ENCODE measurements at places on chromosomes 1 and 21.
A peak's percentile ranks its signal among the peaks of the same experiment; 100 is the strongest.

DNA sequence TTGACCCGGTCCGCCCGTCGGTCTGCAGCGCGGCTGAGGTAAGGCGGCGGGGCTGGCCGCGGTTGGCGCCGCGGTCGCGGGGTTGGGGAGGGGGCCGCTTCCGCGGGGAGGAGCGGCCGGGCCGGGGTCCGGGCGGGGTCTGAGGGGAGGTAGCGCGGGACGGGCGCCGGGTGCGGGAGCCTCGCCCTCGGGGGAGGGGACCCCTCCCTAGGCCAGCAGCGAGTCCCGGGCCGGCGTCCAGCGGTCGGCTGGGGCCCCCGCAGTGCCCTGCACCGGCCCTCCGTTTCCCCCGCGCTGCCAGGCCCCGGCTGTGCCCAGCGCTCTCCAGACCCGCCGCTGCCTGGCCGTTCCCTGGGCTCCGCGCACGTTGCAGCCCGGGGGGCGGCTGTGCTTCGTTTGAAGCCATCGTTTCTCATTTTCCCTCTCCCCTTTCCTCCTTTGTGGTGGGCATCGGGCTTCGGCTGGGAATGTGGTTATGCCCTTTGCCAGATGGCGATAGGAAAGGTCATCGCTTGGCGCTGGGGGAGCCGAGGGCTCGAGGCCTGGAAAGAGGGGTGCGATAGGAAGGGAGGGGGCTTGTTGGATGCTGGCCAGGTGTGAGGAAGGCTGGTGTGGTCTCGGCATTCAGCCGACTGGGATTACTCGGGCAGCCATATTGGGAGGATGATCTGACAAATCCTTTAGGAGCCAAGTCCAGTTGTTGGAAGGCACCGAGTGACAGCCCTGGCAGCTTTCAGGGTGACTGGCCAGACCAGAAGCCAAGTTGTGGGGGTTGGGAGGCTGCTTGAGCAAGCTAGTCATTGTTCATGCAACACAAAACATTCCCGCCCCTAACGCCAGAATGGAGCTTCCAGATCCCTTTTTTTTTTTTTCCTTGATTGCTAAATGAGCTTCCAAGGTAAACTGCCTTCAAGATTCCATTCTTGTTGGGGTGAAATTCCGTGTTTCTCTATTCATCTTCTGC lies 753 bp downstream of the KIF1B start:
- DNase-seq, result peak; percentile 90

DNA sequence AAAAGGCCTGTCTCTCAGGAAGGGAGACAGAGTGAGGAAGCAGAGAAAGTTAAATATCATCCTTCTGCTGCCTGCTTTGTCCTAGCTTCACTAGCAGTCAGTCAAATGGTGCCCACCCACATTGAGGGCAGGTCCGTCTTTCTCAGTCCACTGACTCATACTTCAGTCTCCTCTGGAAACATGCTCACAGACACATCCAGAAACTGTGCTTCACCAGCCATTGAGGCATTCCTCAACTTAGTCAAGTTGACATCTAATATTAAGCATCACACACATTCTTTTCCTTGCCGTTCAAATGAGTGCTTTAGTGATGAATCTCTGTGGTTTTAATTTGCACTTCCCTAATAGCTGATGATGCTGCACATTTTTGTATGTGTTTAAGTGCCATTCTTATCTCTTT lies 777.8 kb upstream of the PRMT6 start:
- DNase-seq, result no peak

DNA sequence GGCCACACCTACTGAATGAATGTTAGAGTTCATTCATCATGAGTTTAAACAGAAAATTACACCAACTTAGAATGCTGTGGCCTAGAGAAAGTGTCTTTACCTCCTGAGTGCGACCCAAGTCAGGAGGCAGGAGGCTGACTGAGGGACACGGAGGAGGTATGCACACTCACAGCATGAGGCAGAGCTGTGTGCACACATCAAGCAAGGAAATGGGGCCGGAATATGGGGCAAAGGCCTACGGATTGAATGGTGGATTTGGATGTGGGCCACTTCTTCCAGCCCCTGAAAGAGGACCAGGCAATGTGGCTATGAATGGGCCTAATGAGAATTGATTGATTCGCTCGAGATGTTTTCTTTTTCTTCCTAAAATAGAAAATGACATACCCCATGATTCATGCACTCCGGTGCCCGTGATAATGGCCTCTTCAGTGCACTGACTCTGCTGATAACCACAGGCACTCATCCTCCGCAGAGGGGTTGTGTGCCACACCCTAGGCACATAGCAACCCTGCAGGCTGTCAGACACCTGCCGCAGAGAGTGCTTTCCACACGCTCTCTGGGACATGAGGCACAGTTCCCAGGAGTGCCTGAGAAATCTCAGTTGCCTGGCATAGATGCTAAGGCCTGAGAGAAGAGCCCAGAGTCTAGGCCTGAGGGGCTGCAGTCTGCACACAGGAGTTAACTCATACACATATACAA lies 155.5 kb downstream of the GLUL start:
- no peak for DNase-seq

GRCh38 chr1:182974506-182975191 lies 21.7 kb upstream of the SHCBP1L start:
- DNase-seq, result no peak

DNA sequence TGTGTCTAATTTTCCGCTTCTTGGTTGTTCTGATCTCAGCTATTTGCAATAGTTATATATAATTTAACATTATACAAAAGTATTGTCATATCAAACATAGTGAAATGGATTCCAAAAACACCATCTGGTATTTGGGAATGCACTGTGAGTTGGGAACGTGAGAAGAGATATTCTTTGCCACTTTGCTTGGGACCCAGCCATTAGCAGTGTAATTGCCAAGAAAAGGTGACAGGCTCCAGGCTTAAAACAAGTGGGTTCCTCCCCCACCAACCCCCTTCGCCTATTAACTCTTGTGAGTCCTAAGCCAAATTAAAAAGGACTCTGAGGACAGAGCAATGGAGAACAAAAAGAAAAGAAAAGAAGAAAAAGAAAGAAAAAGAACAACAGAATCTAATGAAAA lies 186.7 kb upstream of the NFIA start:
- DNase-seq, result no peak

- DNase-seq, result no peak
Measured at GRCh38 chr1:222582099-222582774, 7.5 kb downstream of the TAF1A start.

- no peak for DNase-seq
Measured at GRCh38 chr1:26696654-26697430, 1.0 kb downstream of the ARID1A start.

DNA sequence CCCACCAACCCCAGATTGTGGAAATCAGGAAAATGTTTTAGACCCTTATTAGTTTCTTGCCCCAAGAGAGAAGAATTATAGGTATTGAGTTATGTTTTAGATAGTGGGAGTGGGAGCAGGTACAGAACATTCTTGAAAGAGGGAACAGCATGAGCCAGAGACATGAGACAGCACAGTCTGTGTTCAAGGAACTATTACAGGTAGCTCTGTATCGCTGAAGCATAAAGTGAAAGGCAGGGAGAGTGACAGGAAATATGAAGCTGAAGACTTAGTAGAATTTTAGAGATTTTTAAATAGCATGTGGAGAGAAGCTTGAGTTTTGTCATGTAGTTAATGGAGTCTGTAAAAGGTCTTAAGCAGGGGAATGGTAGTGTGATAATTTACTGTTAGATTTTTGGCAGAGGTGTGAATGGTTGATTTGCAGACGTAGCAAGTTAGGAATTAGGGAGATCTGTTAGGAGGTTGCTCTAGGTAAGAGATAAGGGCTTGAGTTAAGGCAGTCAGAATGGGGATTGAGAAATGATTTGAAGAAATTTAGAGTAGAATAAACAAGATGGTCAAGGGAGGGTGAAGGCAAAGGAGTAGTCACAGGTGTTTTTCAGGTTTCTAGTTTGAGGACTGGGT lies 11.6 kb downstream of the SUCO start:
- DNase-seq, result no peak

DNA sequence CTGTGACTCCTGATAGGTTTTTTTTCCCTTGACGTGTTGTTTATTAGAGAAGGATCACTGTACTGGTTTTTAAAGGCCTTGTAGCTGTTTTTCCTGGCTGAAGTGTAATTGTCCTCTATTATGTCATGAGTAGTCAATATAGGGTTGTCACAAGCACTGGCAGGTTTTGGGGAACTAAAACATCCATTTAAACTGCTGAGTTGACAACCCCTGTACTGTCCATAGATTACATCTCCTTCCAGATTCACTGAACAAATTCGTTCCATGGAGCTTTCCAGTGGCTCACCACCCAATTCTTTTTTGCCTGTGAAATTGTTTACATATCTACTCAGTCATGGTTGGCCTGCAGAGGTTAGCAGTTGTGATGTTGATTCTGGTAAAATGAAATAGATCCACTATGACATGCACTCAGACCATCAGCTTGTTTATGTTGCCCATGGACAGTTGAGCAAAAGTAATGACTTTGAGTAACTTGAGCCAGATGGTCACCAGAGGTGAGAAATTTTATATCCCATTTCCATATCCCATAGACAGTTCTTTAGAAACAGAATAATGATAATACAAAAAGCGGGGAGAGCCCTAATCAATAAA lies 59.9 kb upstream of the QSOX1 start:
- DNase-seq, result no peak

DNA sequence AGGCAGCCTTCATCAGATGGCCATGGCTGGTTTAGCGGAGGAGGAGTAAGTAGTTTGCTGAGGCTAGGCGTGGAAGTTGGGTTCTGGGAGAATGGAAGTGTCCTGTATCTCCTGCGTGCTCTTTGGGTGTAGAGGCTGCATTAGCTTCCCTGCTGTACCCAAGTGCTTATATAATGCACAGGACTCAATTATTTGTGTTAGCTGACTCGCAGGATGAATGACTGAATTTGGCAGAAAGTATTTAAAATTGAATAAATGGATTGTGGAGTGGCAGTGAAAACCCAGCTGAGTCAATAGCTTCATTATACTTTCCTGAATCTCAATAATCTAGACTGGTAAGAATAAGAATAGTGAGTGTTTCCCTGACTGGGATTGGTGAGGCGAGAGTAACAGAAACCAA lies 13.8 kb downstream of the DNTTIP2 start:
- no peak for DNase-seq

DNA sequence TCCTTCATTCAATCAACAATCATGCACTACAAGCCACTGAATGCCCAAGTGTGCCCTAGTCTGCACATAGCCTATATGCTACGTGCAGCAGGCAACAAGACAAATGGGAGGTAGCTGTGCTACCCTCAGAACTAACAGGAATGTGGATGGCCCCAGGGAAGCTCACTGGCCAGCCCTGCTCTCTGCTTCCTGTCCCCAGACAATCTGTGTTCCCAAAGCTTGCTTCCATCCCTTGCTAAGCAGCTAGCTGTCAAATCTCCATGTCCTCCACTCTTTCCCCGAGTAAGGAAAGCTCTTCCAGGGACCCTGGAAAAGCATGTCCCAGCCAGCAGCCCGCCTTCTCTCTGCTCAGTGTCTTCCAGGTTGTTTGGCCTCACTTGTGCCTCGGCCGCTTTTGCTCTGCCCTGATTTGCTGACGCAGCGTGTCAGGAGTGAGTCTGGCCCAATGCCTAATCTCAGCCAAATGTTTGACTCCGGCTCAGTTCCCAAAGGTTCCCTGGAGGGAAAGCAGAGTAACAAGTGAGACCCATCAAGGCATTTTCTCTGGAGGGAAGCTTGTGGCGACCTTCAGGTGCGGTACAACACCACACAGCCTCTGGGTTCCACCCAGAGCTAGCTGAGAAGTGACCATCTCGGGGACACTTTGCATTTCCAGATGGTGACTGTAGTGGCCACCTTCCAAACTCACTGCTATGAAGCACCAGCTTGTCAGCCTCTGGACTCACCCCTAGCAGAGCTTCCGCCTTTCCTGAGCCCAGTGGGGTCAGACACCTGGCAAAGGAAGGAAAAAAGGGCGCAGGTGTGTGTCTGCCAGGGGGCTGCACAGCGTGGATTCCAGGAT lies 243.4 kb downstream of the RHOU start:
- DNase-seq, result no peak

DNA sequence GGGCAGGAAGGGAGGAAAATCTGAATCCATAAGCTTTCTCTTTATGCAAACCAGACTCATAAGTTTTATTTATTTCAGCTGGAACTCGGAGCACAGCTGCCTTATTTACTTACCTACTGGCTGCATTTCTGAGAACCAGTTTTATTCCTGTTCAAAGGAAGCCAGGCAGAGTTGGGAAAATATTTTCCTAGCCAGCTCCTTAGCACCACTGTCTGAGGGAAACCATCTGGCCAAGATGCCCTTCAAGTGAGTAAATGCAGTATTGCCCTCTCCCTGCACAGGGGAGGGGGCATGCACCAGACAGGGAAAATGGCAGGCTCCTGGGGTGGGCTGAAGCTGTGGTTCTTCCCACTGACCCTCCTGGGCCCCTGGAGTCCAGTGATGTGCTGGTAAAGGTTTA lies 28.9 kb upstream of the FMOD start:
- no peak for DNase-seq

GRCh38 chr1:232421143-232421796 lies 208.7 kb downstream of the SIPA1L2 start:
- no peak for DNase-seq
